Motor neuron (in vitro differentiated cells): ENCODE measurements at places on chromosomes 5 and 9. TPM values are rescaled to one million over a fixed set of nuclear protein-coding genes. Genes with fewer than 3 reads are reported as not detected.

DNA sequence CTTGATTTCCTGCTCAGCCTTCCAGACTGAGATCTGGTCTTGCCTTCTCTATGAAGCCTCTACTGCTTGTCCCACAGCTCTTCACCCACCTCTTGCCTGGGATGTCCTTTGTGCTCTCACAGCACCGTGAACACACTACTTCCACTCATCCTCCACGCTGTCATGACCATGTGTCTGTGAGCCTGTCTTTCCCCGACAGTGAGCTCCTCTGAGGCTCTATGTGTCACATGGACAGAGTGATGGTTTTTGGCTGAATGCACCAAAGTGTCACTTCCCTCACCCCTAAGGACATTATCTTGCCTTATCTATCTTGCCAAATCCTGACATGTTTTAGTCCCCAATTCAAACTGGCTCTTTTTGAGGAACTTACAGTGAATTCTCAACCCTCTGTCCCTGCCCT, 11.3 kb downstream of the PHYKPL start:
- ATAC-seq: no peak

ADGRD2 gene
- 0.30 and 0.97 TPM in 2 replicates for total RNA-seq

GRCh38 chr5:92567831-92568450, 1013.1 kb downstream of the NR2F1-AS1 start:
- ATAC-seq: no peak

- ATAC-seq: no peak
Observed at GRCh38 chr5:113060408-113061025, 83.9 kb downstream of the DCP2 start.

ROPN1L gene
- 1.5 TPM in 1 of 2 replicates, not detected in the other for total RNA-seq

- no peak for ATAC-seq
Observed at GRCh38 chr5:130237721-130238120, 333.5 kb downstream of the CHSY3 start.
